ENCODE measurements at places on chromosomes 3 and 15. TPM values are rescaled to one million over a fixed set of nuclear protein-coding genes. Genes with fewer than 3 reads are reported as not detected.

Gene DPPA2
- not detected for total RNA-seq

GRCh38 chr15:69861331-69862171 is 236.2 kb downstream of the TLE3 start:
- DNase-seq, result no peak

DNA sequence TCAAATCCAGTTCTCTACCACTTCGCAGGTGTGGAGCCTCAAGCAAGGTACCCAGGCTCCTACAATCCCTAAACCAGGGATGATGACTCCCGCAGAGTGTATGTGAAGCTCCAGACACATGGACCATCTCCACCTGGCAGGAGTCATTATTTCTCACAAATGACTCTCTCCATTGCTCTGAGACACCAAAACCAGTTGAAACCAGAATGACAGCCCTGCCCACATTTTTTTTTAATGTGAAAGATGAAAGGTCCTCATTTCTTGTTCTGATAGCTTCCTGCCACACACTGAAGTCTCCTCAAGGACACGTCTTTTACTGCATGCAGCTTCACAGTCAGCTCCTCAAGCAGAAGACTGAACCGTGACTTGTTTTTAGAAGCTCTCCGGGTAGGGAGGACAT is 61.4 kb upstream of the ZBTB38 start:
- no peak for DNase-seq

- no peak for DNase-seq
These were observed 1161.4 kb downstream of the SI start for GRCh38 chr3:163916596-163917560.

DNA sequence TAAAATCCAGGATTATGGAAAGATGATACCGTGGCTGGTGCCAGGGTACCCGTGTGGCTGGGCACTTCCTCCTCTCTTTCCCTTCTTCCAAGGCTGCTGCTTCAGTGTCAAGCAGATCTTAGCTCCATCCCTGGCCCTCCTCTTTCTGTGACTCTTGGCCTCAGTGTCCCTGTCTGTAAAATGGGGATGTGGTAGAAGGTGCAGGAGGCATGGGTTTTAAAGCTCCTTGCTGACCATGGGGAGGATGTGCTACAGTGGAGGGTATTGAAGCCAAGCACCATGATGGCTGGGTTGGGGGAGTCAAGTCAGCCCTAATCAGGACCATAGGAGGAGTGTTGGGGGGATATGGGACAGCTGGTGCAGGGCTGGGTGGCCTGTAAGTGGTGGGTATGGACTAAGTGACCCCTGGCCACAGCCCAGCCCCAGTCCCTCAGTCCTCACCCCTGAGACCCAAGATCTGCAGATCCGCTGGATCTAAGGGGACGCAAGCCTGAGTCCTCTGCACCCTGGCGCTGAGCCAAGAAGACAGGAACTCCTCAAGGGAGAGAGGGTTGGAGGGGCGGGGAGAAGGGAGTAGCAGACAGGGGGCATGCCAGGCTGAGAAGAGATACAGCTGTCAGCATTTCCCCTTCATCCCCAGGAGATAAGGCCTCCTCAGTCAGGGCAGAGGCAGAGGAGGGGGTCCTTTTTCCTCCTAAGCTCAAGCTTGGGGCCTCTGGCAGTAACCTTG is 12.0 kb downstream of the PTH1R start:
- no peak for DNase-seq

Gene C3orf80
- 1.9 TPM for total RNA-seq

- no peak for DNase-seq
These were observed 507.1 kb downstream of the IGSF11 start for GRCh38 chr3:118527514-118528044.

DNA sequence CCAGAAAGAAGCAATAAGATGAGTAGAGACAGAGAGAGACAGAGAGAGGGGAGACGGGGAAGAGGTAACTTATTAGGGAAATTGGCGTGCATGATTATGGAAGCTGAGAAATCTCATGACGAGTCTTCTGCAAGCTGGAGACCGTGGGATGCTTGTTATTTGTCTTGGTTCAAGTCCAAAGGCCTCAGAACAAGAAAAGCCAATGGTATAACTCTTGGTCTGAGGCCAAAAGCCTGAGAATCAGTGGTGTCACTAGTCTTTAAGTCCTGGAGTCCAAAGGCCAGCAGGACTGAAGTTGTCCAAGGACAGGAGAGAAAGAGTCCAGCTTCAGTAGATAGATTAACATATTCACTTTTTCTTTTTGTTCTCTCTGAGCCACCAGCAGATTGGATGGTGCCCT is 613.6 kb downstream of the CADM2 start:
- DNase-seq, result no peak

DNA sequence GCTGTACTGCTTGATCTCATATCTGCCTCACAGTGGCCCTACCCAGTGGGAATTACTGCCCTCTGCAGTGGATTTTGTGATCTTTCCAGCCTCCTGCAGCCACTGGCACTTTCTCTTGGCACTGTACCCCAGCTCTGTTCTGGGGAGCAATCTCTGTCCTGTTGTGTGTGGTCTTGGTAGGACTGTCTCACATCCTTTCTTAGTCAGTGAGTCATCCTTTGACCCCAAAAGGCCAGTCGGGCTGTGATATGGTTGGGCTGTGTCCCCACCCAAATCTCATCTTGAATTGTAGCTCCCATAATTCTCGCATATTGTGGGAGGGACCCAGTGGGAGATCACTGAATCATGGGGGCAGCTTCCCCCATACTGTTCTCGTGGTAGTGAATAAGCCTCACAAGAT is 133.3 kb upstream of the TPM1 start:
- no peak for DNase-seq

Gene RASL12
- 9.2 TPM for total RNA-seq

- no peak for DNase-seq
These were observed 74.7 kb upstream of the DLG1 start for GRCh38 chr3:197373096-197373495.

DNA sequence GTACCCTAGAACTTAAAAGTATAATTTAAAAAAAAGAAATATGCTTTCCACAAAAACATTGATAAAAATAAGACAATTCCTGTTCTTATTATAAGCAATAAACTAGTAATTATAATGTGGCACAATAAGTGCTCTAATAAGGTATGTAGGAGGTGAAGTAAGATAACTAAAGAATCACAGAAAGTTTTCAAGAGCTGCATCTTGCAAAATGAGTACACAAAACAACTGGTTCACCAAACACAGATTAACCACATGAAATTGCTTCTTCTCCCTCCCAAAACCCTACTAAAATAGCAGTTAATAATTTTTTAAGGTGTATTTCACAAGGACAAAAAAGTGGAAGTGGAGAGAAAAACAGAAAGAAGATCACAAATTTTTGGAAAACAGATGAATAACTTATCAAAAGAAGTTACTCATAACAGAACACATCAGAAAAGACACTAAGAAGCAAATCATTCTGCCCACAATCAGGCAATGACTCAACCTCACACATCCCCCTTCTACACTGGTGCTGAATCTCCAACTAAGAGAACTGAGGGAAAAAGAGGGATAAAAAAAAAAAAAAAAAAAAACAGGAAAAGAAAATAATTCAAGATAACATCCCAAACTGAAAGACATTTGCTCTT is 64.2 kb downstream of the TBC1D5 start:
- DNase-seq, result no peak

Gene TF
- total RNA-seq, result 0.85 TPM

DNA sequence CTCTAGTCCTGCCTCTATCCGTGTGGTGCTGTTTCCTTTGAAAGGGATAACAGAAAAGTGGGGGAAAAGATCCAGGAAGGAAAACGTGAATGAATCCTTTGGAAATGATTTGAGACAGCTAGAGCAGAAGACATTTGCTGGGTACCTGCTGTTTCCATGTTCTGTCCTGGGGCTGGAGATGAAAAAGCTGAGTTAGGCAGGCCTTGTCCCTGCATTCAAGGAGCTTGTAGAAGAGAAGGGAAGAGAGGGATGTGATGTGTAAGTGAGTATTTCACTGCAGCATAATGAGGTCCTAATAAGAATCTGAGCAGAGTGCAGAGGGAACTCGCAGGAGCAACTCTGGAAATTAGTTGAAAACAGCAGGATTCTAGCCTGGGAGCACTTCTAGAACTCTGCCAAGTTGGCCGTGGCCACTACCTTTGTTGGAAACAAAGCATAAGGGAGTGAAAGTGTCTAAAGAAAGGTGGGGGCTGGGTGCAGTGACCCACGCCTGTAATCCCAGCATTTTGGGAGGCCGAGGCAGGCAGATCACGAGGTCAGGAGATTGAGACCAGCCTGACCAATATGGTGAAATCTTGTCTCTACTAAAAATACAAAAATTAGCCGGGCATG is 13.8 kb upstream of the SEMA4B start:
- DNase-seq, result no peak

DNA sequence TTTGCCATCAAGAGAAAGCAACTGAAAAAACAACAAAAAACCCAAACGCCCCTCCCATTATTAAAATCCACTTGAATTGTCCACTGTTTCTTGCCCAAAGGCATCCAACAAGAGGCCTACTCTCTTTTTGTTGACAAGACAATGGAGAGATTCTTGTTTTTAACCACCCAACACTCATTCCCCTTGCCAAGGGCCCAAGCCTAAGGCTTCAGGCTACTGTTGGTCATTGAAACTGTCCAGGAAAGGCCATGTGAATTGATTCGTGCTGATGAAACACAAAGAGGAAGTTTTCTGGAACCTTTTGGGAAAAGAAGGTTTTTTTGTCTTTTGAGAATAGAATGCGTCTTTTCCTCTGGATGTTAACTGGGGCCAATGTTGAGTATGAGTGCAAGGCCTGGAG is 157.4 kb upstream of the PFN2 start:
- DNase-seq, result no peak

- DNase-seq, result no peak
These were observed 74.4 kb downstream of the MOBP start for GRCh38 chr3:39541917-39542329.

- no peak for DNase-seq
These were observed 36.6 kb downstream of the HERC1 start for GRCh38 chr15:63797116-63797515.

DNA sequence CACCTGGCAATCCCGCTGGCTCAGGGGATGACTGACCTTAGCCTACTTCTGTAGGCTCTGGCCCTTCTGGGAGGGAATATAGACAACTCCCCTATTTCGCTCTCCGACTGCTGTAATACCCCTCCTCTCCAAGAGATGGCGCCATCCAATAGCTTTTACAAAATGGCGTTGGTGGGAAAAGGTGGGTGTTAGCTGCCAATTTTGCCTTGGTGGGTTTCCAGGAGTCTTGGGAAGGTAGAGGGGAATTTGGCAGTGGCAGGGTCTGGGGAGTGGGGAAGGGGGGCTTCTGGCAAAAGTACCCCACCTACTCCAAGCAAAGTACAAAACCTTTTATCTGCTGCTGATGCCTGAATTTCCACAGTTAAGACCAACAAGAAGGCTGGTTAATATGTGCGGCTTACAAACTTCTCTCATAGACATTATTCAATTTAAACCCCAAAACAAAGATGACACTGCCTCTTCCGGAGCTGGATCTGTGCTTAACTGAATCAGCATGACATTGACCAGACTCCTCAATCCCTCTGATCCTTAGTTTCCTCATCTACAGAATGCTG is 62.1 kb downstream of the RASGRF1 start:
- DNase-seq, result peak; percentile 22

Gene CD86
- total RNA-seq, result 6.0 TPM

Gene STRA6
- total RNA-seq, result not detected

DNA sequence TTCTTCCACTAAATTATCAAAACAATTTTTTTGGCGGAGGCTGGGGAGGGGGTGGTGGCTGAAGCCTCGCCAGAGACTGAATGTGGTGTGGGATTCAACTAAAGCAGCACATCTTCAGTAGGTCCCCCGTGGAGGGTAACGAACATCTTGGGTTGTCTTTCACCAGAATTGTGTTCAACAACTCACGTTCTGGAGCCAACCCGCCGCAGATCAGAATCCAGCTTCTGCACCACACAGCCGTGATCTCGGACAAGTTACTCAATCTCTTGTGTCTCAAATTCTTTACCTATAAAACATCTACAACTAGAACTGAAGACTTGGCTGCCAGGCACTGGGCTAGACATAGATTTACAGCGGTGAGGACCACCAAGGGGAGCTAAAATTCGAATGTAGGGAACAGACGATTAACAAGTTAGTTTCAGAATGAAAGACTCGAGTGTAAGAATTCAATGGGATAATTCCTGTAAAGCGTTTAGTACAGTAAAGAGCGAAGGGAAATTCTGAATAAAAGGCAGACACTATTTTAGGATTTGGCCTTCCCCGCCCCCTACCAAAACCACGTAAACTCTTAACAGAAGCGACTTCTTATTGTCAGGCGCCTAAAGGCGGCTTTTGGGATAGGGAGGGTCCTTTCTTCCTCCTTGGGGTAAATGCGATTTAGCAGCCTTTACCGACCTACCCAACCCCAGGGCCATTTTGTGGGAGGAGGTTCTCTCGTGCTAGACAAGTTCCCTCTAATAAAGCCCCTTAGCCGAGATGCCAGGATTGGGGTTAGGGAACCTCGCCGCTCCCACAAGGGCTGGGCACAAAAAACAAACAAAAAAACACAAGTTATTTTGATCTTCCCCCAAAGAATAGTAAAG is 697 bp upstream of the RAB5A start:
- DNase-seq, result peak; percentile 47

- DNase-seq, result no peak
These were observed 27.9 kb upstream of the NTRK3 start for GRCh38 chr15:88284318-88284998.

Gene CHP1
- 407 TPM for total RNA-seq

DNA sequence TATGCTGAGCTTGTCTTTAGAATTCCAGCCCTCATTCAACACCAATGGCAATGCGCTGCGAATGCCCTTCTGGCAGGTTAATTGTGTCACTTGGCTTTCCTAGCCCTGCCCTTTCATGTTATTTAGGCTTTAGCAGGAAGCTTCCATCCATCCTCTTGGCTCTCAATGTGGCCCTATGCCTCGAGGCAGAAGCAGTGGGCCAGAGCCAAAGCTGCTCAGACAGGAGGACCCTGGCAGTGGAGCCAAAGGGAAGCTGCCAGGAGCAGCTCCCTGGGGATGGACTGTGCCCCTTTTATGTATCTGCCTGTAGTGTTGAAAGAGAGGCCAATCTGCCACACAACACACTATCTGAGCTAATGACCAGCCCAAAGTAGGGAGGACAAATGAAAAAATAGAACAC is 376.4 kb downstream of the CTNNB1 start:
- no peak for DNase-seq

- DNase-seq, result no peak
These were observed 241.6 kb upstream of the CNTN6 start for GRCh38 chr3:851098-851790.

- DNase-seq, result no peak
These were observed 40.2 kb downstream of the GPR156 start for GRCh38 chr3:120244834-120245225.
